Activated CD4-positive, alpha-beta memory T cell treated with anti-CD3 and anti-CD28 coated beads, Interleukin-2, amount 10 ng/mL, durations not matched to agents 7 days and 5 days (primary cell): ENCODE measurements at places on chromosomes 6 and 20.

GRCh38 chr6:118771253-118771652 lies 119.9 kb upstream of the CEP85L start:
- H3K27me3 ChIP-seq, result peaks cover 1% of the 10 kb centered on the region
- no peaks in the 10 kb centered on the region for H3K36me3 ChIP-seq
- DNase-seq, result no peak

GRCh38 chr6:782141-782540 lies 89.2 kb upstream of the EXOC2 start:
- no peak overlapping the region for H3K27ac ChIP-seq
- H3K36me3 ChIP-seq, result no peaks in the 10 kb centered on the region
- no peak overlapping the region for H3K4me3 ChIP-seq
- peaks cover 1% of the 10 kb centered on the region for H3K4me1 ChIP-seq
- H3K27me3 ChIP-seq, result peaks cover 23% of the 10 kb centered on the region
- DNase-seq, result no peak

DNA sequence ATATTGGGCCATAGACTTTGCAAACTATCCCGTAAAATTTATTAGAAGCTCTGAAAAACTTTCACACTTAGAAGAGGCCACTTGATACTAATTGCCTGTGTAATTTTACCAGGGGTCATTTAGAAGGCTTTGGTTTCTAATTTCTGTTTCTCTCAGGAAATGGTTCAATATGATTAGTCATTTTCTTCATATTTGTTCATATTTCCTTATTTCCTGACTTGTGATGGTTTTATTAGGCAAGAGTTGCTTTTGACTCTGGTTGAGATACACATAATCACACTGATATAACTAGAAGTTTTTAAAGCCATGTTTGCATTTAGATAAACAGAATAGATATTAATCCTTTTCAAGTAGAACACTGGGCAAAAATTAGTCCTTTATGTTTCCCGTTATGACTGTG lies 11.8 kb upstream of the HBS1L start:
- H3K4me3 ChIP-seq, result no peak overlapping the region
- H3K27ac ChIP-seq, result no peak overlapping the region
- peaks cover 14% of the 10 kb centered on the region for H3K4me1 ChIP-seq
- no peaks in the 10 kb centered on the region for H3K27me3 ChIP-seq
- no peak for DNase-seq

DNA sequence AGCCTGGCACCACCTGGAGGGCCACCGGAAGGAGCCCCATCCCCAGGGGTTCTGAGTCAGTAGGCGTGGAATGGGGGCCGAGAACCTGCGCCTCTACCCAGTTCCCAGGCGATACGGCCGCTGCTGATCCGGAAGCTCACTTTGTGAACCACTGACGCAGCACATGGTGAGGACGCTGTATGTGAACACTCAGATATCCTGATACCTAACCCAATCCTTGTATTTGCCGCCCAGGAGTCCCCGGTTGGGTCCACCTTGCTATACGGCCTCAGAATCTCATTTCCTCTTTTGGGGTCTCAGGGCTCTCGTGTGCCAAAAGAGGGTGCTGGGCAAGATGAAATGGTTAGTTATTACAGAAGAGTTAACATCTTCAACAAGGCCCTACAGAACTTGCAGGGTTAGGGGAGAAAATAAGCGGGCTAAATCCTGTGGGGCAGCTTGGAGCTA lies 604 bp upstream of the RAB5IF start:
- peak; percentile 71 for DNase-seq
- H3K27me3 ChIP-seq, result no peaks in the 10 kb centered on the region
- peak overlapping the region; percentile 98 for H3K4me3 ChIP-seq
- peak overlapping the region; percentile 95 for H3K27ac ChIP-seq
- H3K4me1 ChIP-seq, result peaks cover 38% of the 10 kb centered on the region

- no peak overlapping the region for H3K4me3 ChIP-seq
- no peaks in the 10 kb centered on the region for H3K4me1 ChIP-seq
- H3K27ac ChIP-seq, result no peak overlapping the region
- H3K36me3 ChIP-seq, result no peaks in the 10 kb centered on the region
Measured at GRCh38 chr6:46061497-46061896, 45.8 kb upstream of the CLIC5 start.

DNA sequence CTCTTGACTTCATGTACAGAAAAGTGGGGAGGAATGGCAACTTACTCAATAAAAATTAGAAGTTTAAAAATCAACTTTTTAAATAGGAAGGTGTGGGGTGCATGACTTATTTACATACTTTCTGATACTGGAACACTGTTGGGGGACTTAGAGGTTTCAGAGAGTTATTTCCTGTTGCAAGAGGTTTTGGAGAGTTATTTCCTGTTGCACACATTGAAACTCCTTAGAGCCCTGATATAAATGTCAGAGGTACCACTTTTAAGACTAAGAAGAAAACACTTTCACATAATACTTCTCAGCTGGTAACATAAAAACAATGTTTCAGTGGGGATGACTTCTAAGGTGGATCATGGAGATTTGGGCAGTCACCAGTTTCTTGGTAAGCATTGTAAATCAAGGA lies 579.9 kb downstream of the MMUT start:
- no peak for DNase-seq
- H3K36me3 ChIP-seq, result no peaks in the 10 kb centered on the region
- no peaks in the 10 kb centered on the region for H3K27me3 ChIP-seq
- no peaks in the 10 kb centered on the region for H3K4me1 ChIP-seq
- H3K27ac ChIP-seq, result no peak overlapping the region

- no peaks in the 10 kb centered on the region for H3K27me3 ChIP-seq
- no peak overlapping the region for H3K27ac ChIP-seq
Measured at GRCh38 chr6:1089859-1090258, 222.0 kb upstream of the FOXQ1 start.

DNA sequence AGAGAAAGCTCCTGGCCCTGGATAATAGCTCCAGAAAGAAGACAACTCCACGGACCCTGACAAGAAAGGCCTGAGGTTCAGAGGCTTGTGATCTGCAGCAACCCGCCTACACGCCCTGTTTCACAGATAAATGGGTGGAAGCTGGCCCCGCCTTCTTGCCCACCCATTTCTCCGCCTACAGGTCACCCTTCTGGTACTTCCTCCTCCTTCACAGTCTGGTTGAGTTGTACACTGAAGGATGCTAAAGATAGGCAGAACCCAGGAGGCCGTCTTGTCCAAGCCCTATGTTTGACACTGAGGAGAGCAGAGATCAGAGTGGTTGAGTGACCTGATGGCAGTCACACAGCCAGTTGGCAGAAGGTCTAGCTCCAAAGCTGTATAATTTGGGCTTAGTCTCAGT lies 34.2 kb upstream of the MDGA1 start:
- no peaks in the 10 kb centered on the region for H3K4me1 ChIP-seq
- peaks cover 4% of the 10 kb centered on the region for H3K27me3 ChIP-seq
- H3K36me3 ChIP-seq, result no peaks in the 10 kb centered on the region
- peak; percentile 51 for DNase-seq
- no peak overlapping the region for H3K4me3 ChIP-seq

DNA sequence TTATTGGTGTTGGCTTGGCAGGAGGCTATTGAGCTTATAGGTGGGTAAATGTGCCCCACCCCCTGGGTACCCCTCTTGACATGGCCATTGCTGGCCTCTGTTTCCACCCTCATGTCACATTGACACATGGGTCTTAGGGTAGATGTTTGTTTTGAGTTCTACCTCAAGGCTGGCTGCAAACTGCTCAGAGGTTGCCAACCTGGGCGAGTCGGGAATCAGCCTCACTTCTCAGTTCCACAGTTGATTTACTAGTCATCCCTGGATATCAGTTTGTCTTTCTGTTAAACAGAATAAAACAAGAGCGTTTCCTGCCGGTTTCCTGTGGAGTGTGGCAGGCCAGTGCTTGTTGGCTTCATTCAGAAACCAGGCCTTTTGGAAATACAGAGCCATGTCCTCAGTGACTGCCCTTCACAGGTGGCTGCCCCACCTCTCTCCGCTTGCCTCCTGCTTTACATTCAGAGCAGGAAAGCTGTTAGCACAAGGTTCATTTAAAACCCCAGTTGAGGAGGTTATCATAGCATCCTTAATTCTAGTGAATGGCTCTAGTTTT lies 105.6 kb downstream of the TCP11 start:
- no peaks in the 10 kb centered on the region for H3K36me3 ChIP-seq
- DNase-seq, result no peak
- H3K4me3 ChIP-seq, result no peak overlapping the region
- no peaks in the 10 kb centered on the region for H3K4me1 ChIP-seq

DNA sequence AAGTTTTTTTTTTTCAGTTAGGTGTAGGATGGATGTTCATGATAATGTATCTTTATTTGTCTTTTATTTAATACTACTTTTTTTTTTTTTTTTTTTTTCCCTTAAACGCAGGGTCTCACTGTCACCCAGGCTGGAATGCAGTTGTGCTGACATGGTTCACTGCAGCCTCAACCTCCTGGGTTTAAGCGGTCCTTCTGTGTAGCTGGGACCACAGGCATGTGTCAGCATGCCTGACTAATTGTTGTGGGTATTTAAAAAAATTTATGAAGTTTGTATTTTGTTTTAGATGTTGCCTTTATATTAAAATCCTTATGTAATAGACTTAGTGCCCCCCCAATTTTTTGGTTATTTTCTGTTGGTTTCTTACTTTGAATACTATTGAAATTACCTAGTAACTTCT lies 42.6 kb downstream of the NCOA3 start:
- H3K4me1 ChIP-seq, result peaks cover 58% of the 10 kb centered on the region
- H3K27ac ChIP-seq, result no peak overlapping the region
- no peak overlapping the region for H3K4me3 ChIP-seq
- H3K36me3 ChIP-seq, result peaks cover 23% of the 10 kb centered on the region

DNA sequence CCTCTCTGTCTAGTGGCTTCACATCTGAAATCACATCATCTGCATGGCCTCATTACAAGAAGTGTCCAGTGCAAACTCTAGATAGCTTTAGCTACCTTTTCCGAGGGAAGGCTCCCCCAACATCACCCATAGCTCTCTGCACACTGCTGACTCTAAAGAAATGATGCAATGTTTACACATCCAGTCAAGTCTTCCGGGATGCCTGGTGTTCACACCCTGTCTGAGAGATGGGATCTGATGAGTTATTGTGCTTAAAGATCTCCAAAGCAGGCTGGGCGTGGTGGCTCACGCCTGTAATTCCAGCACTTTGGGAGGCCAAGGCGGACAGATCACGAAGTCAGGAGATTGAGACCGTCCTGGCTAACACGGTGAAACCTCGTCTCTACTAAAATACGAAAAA lies 404.6 kb upstream of the IRAK1BP1 start:
- H3K4me3 ChIP-seq, result no peak overlapping the region
- no peaks in the 10 kb centered on the region for H3K36me3 ChIP-seq
- H3K27me3 ChIP-seq, result no peaks in the 10 kb centered on the region

DNA sequence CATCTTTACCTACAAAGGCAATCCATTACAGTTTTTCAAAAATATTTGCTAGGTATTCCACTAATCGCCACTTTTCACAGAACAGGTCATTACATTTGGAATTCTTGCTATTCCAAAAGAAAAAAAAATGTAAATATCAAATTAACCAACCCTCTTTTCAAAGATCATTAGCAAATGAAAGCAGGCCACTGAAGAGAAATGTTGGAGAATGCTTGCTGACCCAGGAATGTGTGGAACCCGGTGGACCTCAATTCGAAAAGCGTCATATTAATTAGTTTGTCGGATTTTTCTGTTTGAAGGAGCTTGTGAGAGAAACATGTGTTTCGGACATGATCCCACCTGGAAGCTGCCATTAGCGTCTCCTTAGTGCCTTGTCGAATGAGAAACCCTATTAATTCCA lies 27.9 kb upstream of the SERPINB9 start:
- H3K4me1 ChIP-seq, result peaks cover 12% of the 10 kb centered on the region
- no peak for DNase-seq
- peaks cover 18% of the 10 kb centered on the region for H3K27me3 ChIP-seq
- H3K36me3 ChIP-seq, result peaks cover 6% of the 10 kb centered on the region
- H3K27ac ChIP-seq, result no peak overlapping the region
- H3K4me3 ChIP-seq, result no peak overlapping the region

- no peak overlapping the region for H3K27ac ChIP-seq
- no peak for DNase-seq
- H3K4me3 ChIP-seq, result no peak overlapping the region
- peaks cover 5% of the 10 kb centered on the region for H3K27me3 ChIP-seq
- no peaks in the 10 kb centered on the region for H3K36me3 ChIP-seq
Measured at GRCh38 chr6:15876406-15876805, 213.6 kb upstream of the DTNBP1 start.

DNA sequence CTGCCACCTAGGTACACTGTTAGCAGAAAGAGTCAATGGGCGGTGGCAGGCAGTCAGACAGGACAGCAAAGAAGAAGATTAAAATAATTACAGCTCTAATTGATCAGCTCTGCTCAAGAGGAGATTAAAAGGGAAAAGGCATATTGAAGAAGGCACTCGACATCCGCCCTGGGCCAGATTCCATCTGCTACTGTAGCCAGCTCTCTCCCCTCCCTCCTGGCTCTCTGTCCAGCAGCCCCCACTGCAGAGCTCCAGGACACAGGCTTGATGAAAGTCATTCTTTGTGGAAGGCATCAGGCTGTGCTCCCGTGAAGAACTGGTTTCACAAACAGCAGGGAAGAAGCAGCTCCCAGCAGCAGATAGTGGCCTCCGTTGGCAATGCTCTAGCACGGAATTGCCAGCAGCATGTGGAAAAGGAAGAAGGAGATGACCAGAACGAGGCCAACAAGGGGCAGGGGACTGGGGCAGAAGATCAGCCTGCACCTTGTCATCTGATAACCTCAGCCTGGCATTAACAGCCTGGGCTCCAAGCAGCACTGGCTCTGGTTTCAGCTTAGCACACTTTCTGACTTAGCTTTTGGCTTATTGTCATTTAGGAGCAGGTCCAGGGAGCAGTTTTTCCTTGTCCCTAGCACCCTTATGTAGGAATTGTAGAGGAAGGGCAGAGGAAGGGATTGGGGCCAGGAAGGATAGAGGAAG lies 465.9 kb downstream of the KIF16B start:
- H3K27ac ChIP-seq, result no peak overlapping the region
- DNase-seq, result no peak
- no peaks in the 10 kb centered on the region for H3K4me1 ChIP-seq
- no peak overlapping the region for H3K4me3 ChIP-seq

DNA sequence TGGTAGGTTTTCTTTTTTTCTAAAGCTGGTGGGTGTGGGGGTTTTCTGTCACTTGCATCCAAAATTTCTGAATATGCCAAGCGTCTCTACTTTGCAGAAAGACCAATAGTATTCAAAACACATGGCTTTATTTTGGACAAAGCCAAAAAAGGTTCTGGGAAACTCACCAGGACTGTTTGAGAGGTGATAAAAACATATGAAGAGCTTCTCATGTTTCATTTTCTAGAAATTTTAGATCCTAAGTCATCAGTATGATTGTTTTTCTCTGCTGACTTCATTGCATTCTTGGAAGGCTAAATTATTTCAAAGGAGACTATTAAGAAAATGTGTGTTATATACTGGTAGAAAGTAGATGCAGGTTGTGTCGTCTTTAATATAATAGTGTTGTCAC lies 51.3 kb downstream of the GCLC start:
- peaks cover 12% of the 10 kb centered on the region for H3K4me1 ChIP-seq
- H3K4me3 ChIP-seq, result no peak overlapping the region
- H3K27me3 ChIP-seq, result peaks cover 5% of the 10 kb centered on the region
- no peak for DNase-seq
- H3K27ac ChIP-seq, result no peak overlapping the region
- no peaks in the 10 kb centered on the region for H3K36me3 ChIP-seq

GRCh38 chr6:151307501-151307900 lies 67.7 kb downstream of the AKAP12 start:
- DNase-seq, result no peak
- peaks cover 33% of the 10 kb centered on the region for H3K27me3 ChIP-seq
- H3K36me3 ChIP-seq, result no peaks in the 10 kb centered on the region
- H3K4me1 ChIP-seq, result no peaks in the 10 kb centered on the region
- no peak overlapping the region for H3K27ac ChIP-seq
- H3K4me3 ChIP-seq, result no peak overlapping the region
